ENCODE measurements at places on chromosomes 12 and 14. TPM values are rescaled to one million over a fixed set of nuclear protein-coding genes. Genes with fewer than 3 reads are reported as not detected.

RD3L gene
- polyA plus RNA-seq, result not detected

PRKD1 gene
- polyA plus RNA-seq, result 28.1 TPM

SVOP gene
- polyA plus RNA-seq, result 0.16 TPM

SOS2 gene
- 37.1 TPM for polyA plus RNA-seq

KRT71 gene
- polyA plus RNA-seq, result not detected

OVCH1 gene
- polyA plus RNA-seq, result 0.54 TPM

CCDC88C gene
- 14.0 TPM for polyA plus RNA-seq

SRRM4 gene
- polyA plus RNA-seq, result 0.22 TPM

NDRG2 gene
- 183 TPM for polyA plus RNA-seq
